A172 (cell line): ENCODE measurements at places on chromosomes 6 and 20. TPM values are rescaled to one million over a fixed set of nuclear protein-coding genes. Genes with fewer than 3 reads are reported as not detected.

DCDC2 gene
- 0.55 and 0.62 TPM in 2 replicates for total RNA-seq

IL17A gene
- not detected in 2 replicates for total RNA-seq

FAM162B gene
- total RNA-seq: not detected in 2 replicates

TGM2 gene
- 13.9 and 27.0 TPM in 2 replicates for total RNA-seq

DEFB132 gene
- total RNA-seq: not detected in 2 replicates

MLIP gene
- 0.81 and 1.1 TPM in 2 replicates for total RNA-seq

DNA sequence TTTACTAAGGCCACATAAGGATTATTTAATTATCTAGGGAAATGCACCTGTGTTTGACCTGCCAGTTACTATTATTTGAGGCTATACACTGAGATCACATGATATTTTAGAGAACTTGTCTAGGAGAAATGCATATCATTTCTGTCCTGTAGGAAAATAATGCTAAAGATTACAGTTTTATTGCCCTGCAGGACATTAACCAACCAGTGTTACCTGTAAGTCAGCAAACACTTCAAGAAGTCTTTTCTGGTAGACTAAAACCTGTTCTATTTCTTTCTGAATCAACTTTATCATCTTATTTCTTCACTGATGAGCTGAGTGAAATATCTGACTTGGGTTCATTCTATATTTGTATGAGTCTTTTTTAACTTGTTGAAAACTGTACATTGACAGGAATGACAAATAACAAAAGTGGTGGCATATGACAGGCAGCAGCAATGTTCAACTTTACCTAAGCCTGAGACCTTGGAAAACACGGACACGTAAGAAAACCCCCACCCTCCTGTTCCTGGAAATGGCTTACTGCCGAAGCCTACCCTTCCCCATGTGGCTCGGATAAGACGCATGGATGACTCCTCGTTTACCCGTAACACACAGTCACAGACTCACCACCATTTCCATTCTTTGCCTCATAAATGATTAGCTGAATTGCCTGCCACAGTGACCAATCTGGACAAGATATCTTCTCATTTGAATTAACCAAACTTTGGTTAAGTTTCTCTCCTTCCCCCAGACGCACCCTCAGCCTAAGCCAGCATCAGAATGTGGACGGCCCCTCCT, 118.0 kb upstream of the CD93 start:
- DNase-seq: no peak

DNA sequence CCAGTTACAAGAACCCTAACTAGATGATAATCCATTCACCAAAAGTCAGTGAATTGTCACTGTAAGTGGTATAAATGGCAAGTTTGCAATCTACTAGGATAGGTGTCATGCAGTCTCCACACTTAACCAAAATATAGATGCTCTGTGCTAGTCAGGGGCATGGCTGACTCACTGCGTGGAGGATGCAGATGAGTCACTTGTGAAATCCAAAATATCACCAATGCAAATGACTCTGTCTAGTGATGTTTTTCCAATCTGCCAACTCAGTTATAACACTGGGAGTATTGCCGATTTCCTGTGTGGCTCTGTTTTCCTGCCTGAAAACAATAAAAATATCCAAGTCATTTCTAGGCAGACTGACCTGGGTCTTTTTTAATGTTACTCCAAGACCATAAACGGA, 47.8 kb upstream of the NRSN1 start:
- DNase-seq: peak; percentile 4

DNA sequence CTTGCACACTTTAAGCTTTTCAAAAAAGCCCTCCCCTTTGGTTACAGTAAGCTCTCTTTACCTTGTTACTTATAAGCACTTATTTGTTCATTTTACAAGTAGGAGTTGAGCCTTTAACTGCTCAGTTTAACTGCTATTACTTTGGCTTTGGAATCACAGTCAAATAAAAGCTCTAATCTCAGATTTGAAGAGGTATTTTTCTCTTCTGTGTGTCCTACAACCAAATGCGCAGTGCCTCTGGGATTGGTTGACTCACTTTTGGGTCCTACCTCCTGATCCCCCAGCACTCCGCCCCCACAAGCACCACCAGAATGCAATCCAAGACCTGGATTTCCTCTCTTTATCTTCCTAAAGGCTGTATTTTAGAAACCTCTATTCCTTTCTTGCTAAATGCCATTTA, 2.5 kb downstream of the NCOA7 start:
- no peak for DNase-seq

GRCh38 chr6:112400282-112400681, 53.2 kb downstream of the RFPL4B start:
- no peak for DNase-seq

DNA sequence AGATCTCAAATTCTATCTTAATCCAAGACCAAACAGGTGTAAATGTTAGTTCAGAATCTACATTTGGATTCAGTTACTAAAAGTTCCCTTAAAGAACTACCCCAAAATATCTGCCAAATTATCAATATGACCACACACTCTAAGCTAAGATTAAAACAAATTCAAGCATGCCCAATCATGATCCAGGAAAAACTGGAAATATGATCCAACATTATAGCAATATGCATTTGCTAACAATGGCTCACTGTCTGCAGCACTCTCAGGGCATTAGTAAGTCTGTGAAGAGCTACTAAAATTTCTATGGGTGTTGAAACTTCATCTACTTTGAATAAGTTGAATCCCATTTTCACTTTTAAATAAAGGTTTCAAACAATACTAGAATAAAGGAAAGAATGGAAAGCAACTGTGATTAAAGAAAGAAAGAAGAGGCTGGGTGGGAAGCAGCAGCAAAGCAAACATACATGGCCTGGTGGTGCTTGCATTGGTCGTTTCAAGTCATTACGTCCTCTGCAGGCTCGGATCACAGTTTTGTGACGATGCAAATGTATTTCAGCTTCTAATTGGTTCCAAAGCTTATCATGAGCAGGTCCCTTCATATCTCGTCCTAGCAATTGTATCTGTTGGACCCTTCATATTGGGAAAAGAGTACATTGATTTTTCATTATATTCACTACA, 29.2 kb downstream of the GOPC start:
- no peak for DNase-seq

GRCh38 chr20:64212755-64213154, 42.8 kb upstream of the PCMTD2 start:
- no peak for DNase-seq

GRCh38 chr20:56711018-56711417, 81.9 kb downstream of the TFAP2C start:
- DNase-seq: peak; percentile 63

DNA sequence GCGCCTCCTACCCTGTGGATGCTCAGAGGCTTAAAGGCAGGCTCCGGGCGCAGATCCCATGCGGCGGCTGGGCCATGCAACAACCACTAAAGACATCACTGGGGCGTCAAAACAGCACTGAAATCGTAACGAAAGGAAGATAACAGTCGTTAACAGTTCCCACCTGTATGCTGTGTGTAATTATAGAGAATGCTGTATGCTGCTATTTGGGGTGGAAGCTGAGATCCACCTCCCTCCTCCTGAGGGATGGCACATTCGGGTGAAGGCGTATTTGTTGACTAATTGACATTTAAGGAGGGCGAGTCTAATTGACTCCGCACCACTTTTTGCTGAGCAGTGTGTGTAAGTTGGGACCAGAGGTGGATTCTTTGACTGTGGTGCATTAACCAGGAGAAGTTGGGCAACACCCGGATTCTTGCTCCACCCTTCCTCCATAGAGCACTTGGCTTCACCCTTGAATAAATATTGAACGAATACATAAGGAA, 687 bp downstream of the SLC35A1 start:
- no peak for DNase-seq

DNA sequence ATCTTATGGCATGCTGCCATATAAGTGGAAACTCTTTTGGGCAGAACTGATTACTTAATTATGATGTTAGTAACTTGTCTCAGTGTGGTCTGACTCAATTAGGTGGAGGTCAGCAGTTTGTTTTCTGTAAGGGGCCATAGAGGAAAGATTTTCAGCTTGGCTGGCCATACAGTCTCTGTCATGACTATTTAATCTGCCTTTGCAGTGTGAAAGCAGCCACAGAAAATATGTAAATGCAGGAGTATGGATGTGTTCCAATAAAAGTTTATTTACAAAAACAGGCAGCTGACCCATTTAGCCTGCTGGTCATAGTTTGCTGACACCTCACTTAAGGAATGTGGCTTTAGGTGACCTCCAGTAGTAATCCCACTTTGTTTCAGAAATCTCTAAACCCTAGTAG, 700.7 kb downstream of the EPM2A start:
- DNase-seq: peak; percentile 24

DNA sequence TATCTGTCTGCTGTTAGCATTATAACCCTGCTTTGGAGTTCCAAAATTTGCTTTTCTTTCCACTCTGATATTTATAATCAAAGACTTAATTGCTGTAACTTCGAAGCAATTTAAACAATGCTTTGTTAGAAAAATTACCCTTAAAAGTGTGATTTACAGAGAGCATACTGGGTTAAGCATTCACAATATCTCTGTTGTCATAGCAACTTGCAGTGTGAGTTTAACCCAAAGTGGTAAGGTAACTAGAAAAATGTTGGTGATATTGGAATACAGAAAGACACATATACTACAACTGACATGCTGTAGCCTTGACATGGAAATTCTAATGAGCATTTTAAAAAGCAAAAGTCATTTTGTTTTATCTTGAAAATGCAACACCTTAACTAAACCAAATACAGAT, 70.4 kb upstream of the SMLR1 start:
- no peak for DNase-seq

DNA sequence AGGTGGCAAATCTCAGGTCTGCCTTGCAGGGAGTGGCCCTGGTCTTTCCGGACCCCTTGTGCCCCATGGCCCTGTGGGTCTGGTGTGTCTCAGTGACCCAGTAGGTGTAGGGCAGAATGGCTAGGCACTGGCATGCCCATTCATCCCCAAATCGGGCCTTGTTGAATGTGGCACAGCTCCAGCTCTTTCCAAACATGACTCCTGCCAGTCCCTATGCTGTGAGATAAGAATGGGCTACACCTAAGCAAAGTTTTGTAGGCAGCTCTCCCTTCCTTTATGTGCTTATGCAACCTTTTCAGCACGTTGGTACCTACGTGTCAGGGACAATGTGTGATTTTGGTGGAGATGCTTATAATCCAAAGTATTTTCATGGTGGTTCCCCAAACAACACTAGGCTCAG, 33.9 kb downstream of the FOXO3 start:
- no peak for DNase-seq

DNA sequence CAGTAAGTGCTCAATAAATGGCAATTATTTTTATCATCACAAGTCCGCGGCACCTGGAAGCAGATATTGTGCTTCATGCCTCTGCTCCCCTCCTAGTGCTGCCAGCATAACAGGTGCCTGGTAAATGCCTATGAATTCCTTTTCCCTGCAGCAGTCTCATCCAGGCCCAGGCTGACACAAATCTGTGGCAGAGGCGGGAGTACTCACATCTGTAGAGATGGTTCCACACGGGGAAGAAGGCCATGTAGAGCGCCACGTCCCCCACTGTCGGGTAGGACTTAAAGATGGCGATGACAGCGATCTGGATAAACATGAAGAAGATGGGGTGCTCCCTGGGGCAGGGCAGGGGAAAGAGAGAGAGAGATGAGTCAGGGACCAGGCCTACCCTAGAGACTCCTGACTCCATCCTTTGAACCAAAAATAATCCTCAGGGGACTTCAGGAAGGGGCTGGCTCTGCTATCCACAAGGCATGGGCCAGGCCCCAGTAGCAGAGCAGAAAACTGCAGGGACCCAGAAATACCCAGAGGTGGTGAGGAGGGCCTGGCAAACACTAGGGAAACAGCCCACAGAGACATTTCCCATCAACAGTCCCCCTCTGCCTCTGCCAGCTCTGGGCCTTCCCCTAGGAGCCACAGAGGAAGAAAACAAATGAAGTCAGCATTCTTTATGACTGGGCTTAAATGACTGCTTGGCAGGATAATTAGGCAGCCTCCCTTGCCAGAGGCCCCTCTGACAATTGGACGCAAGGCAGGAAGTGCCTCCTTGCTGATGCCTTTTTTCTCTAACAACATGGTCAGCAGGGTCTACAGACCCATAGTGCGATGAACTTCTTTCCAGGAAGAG, 23.0 kb downstream of the MAP1LC3A start:
- DNase-seq: peak; percentile 58

- DNase-seq: no peak
Measured at GRCh38 chr20:46945465-46945864, 50.8 kb downstream of the EYA2 start.

GRCh38 chr6:36504982-36505381, 42.3 kb downstream of the STK38 start:
- DNase-seq: no peak

GRCh38 chr20:44410583-44411019, 55.1 kb downstream of the HNF4A start:
- DNase-seq: no peak

GRCh38 chr20:57555457-57556184, 5.3 kb upstream of the PCK1 start:
- DNase-seq: no peak

DNA sequence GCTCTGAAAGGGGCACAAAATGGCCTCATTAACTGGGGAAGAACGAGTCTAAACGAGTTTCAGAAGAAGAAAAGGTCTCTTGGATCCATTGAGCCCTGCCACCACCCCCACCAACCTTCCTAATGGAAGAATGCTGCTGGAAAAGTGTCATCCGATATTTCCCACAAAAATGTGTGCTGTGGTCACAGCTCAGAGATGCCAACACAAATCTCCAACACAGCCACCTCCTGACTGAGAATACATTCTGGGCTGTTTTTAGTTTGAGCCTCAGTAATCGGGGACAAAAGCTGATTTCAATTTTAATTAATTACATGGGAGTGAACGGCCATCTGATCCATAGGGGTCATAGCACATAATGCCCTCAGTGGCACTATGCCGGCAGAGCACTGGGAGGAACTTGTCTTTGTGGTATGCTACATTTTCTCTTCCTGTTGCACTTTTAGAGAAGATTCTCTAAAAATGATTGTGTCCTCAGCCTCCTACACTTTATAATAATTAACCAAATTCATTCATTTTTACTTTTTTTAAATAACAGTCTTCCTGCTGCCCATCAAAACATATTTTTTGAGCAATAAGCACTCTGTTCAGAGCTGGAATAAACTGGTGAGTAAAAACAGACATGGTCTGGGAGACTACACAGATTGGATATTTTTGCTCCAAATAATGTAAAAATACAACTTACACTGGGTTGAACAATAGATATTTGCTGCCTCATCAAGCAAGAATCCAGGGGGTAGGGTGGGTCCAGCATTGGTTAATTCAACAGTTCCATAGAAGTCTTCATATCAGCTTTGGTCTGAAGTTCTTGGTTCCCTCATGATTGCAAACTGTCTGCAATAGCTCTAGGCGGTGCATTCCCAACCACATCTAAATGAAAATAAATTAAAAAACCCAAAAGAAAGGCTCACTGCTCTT, 143.6 kb upstream of the TMEM170B start:
- peak; percentile 63 for DNase-seq

- DNase-seq: no peak
Measured at GRCh38 chr6:159061805-159062563, 17.2 kb upstream of the TAGAP start.

GRCh38 chr6:109105681-109106080, 10.4 kb downstream of the CEP57L1 start:
- no peak for DNase-seq

DNA sequence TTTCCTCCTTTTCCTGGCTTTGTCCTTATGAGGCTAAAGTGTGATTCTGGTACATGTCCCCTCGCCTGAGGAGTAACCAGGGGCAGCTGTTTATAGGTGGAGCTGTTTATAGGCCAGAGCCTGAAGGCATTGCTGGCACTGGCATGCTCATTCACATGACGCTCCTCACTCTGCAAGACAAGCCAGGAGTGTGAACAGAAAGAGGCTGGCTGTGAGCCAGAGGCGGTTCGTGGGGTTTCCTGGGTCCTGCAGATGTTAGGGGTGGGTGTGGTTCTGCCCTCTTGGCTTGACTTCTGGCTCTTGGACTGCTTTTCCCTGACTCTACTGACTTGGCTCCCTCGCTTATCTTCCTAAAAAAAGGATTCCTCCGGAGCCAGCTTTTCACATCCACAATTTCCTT, 12.8 kb upstream of the MDFI start:
- no peak for DNase-seq
